LoVo (cell line): ENCODE measurements at places on chromosomes 11 and 22.
A peak's percentile ranks its signal among the peaks of the same experiment; 100 is the strongest.

DNA sequence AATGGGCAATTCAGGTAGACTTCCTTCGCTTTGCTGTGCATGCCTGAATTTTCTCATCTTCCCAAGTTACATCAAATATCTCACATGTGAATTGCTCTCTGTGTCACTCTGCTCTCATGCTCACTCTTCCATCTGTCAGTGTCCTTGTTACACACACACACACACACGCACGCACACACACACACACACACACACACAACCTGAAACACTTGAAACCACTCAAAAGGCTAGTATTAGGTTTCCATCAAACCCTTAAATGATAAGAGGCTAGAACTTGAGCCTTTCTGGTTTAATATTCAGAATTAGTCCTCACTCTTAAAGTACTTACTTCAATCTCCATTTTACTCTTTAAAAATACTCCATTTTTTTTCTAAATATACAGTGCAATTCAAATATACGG lies 282.4 kb downstream of the C11orf87 start:
- no peak for DNase-seq

- no peak for DNase-seq
These were observed 118.9 kb downstream of the MSANTD4 start for GRCh38 chr11:105903113-105903512.

DNA sequence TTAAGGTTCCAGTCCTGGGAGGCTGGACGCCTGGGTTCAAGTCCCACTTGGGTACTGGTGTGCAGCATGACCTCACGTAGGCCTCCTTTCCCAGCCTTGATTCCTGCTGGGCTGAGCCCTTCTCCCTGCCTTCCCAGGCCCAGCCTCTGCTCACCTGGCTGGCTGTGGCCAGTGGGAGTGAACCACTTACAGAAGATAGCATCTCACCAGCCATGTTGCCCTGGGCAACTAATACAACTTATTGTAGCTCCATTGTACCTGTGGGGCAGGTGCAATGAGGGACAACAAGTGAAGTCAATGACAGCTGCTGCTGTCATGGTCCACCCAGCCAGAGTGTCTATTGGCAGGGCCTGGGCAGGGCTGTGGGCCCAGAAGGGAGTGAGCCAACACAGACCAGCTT lies 48.4 kb upstream of the MPEG1 start:
- no peak for DNase-seq

- DNase-seq, result no peak
These were observed 26.2 kb upstream of the LIN7C start for GRCh38 chr11:27532652-27533325.

- no peak for DNase-seq
These were observed 22.6 kb downstream of the MOV10L1 start for GRCh38 chr22:50112151-50113118.

- DNase-seq, result no peak
These were observed 4.0 kb upstream of the FCHSD2 start for GRCh38 chr11:73145986-73146575.

GRCh38 chr11:34836958-34837856 lies 79.0 kb downstream of the APIP start:
- DNase-seq, result no peak

DNA sequence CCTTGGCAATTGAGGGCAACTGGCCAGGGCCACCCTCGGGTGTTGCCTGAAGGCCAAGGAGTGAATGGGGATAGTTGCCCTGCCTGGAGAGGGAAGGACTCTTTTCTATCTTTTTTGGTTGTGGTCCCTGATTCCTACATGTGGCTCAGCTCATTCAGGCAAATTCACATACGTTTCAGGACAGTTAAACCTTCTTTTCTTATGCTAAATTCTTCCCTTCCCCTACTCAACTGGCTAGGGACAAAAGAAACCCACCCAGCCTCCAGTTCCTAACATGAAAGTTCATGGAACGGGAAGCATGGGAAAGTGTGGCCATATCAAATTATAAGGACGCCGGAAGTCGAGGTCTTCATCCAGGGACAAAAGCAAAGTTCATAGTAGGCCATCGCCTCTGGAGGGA lies 26.3 kb upstream of the APLNR start:
- no peak for DNase-seq

GRCh38 chr11:113675003-113675561 lies 31.0 kb downstream of the TMPRSS5 start:
- peak; percentile 22 for DNase-seq

DNA sequence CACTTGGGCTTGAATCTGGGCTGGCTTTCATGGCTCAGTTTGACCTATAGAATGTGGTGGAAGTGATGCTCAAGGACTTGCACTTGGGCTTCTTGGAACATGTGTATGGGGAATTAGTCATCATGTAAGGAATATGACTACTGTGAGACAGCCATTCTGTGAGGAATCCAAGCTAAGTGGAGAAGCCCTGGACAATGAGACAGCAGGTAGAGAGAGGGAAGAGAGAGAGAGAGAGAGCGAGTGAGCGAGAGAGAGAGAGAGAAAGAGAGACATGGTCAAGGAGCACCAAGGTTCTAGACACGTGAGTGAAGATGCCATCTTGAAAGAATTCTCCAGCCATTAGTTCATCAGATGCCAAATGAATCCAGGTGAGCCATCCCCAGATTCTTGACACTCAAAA lies 261.6 kb upstream of the SORL1-AS1 start:
- no peak for DNase-seq

DNA sequence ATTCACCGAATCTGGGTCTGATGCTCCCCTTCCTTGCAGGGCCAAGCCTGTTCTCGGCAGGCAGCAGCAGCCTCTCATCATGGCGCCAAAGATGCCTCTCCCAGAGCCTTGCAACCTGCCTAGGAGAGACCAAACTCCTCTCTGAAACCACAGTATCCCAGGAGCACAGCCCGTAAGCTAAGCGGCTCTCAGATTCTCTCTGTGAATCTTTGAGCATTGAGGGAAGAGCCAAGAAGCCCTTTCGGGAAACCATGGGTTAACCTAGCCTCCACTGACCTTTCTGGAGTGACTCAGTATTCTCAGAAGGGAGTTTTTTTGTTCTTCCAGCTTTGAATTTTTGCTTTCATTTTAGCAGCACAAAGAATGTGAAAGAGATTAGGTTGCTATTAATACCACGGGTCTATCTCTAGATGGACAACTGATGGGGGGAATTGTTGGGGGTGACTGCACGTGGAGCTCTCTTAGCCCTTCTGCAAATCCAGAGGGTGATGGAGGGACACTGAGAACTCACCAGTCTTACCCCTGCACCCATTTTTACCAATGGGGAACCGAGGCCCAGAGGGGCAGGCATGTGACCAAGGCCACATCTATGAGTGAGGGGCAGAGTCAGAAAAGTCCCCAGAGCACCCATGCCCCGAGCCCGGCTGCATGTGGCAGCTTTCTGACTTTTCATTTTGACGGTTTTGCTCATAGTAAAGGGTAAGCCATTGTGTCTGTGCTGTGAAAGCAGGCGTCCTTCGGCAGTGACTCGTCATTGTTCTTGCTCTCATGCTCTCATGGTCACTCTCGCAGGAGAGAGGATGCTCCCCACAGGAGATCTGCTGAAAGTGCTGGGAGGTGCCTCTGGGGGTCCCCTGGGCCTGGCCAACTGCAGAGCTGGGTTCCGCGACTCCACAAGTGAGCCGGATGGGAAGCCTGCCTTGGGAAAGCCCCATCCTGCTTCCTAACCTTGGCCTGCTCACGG lies 36.0 kb downstream of the IRAG1 start:
- peak; percentile 53 for DNase-seq

DNA sequence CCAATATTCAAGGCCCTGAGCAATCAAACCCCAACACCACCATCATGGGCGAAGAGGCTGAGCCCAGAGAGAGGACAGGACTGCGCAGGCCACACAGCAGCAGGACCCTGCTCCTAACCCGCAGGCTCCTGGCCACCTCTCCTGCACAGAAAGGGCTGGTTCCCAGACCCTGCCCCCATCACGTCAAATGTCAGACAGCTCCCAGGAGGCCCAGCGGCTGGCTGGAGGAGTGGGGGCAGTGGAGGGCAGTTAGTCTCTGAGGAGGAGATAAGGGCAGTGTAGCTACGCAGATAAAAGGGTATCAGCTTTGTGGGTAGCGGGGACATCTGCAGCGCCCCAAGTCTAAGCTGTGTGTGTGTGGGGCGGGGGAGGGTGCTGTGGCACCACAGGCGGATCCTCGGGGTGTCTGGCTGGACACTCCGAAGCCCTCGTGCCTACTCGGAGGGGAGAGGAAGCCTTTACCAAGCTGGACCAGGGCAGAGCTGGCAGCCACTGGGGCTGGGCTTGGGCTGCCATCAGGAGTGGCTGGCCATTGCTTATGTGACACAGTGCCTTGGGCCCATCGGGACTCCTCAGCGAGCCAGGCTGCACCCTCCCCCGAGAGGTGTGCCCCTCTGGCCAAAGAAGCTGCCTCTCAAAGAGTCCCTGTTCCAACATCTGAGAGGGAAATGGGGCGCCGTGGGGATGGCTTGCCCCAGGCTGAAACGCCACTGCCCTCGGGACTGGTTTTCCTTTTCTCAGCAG lies 21.5 kb downstream of the FADS3 start:
- DNase-seq, result no peak

DNA sequence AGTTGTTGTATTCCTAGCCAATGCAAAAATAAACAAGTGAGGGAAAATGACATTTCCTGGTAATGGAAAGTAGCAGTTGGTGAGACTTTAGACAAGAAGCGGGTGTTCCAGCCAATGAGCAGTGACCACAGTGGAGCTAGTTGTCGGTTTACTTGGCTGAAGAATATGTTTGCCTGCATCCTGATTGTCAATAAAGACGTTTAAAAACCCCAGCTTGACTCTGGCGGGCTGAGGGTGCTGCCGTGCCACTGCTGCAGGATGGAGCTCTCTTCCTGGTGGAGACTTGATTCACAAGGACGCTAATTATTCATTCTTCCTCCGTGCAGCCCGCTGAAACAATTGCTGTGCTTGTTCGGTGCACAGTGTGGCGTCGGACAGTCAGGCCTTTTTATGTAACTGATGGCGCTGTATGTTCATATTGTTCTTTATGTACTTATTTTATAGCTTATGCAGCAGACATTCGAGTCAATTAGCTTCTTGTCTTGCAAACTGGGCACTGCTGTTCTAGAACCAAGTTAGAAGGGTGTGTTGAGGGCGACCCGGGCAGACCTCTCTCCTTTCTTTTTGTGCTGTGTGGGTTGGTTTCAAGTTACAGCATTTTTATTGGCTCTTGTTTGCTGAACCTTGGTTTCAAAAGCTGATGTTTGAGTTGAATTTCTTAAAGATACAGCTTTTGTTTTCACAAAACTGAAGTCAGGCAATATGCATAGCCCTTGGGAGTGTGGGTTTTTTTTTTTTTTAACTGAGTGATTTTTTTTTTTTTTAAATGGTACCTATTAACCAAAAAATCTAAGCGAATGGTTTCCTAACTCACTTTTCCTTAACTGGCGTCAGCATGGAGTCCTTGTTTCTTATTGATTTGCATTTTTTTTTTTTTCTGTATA lies 153.9 kb downstream of the TEAD1 start:
- peak; percentile 33 for DNase-seq

DNA sequence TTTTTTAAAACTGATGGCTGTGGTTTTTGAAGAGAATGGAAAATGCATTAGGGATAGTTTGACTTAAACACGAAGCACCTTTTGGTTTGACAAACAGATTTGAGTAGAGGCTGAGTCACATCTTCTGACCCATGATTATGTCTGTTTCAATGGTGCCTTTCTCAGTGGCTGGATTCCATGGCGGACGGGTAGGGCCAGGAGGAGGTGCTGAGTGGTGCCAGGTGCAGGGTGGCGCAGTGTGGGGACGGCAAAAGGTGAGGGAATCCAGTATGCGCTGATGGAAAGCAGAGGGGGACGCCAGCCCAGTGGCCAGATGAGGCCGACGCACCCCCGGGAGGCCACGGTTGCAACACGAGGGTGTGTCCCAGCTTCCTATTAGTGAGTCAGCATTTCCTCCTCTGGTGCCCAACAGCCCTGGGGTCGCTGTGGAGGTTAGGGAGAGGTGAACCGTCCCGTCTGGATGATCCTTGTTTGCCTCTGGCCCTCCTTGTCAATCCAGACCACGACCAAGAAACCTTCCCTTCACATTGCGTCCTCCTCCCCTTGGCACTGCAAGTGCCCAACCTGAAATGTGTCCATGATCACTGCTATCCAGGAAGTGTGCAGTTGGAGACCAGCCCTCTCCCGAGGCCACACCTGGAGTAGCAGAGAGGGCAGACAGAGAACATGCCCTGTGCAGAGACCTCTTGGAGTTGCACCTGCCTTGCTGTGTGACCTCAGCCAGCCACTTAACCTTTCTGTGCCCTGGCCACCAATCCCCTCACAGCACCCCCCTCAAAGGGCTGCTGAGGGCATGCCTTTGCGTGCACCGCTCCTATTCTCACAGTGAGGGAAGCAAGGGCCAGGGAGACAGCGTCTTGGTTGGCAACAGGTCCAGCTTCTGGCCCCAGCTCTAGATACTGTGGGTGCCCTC lies 32.5 kb upstream of the ATXN10 start:
- DNase-seq, result peak; percentile 79

DNA sequence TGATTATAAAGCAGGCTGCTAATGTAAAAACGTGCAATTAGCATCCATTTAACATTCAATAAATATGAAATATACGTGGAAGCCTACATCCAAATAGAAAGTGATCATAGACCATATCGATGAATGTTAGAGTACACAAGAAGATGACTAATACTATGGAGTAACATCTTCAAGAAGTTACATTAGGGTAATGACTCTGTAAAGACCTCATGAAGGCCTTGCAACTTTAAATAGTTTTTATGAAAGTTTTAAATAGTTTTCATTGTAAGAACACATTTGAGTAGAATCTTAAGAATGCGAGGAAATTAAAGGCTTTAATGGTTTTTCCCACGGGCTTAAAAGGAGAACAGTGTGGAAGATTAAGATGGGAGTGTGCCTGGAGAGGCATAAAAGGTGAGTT lies 1.4 kb downstream of the TRIM34 start:
- DNase-seq, result no peak
